Adrenal gland (tissue), 19 donors: ENCODE measurements at places on chromosomes 12 and 14. TPM values are rescaled to one million over a fixed set of nuclear protein-coding genes. Genes with fewer than 3 reads are reported as not detected.

DNA sequence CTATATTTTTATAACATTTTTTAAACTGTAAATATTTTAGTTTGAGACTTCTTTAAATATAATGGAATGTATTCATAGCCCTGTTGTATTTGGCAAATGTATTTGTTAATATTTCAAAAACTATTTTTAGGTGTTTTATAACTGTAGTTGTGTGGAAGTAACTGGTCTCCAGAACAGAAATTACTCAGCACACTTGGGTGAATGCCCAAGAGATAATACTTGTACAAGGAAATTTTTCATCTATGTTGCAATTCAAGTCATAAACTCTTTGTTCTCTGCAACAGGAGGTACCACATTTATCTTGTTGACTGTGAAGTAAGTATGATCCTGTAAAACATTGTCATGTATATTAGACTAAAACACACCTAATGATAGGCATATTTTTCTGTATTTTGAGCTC, 72.8 kb downstream of the SLCO1B3 start:
- no peak overlapping the region for H3K27ac ChIP-seq
- no peaks in the 10 kb centered on the region for H3K4me1 ChIP-seq
- DNase-seq, result peak; percentile 74
- H3K36me3 ChIP-seq, result no peaks in the 10 kb centered on the region
- no peaks in the 10 kb centered on the region for H3K27me3 ChIP-seq
- no peak overlapping the region for H3K4me3 ChIP-seq

GRCh38 chr14:54423991-54424390, 17.2 kb downstream of the CNIH1 start:
- H3K4me3 ChIP-seq, result no peak overlapping the region
- DNase-seq, result no peak
- no peak overlapping the region for H3K27ac ChIP-seq
- H3K27me3 ChIP-seq, result no peaks in the 10 kb centered on the region

The LBHD2 gene
- polyA plus RNA-seq, result not detected

The IQSEC3 gene
- polyA plus RNA-seq, result 2.1 TPM

The PSME2 gene
- 687 TPM for polyA plus RNA-seq

The FERMT2 gene
- 22.8 TPM for polyA plus RNA-seq

The CALM1 gene
- 193 TPM for polyA plus RNA-seq

The METTL17 gene
- polyA plus RNA-seq, result 202 TPM
